Glutamatergic neuron (in vitro differentiated cells): ENCODE measurements at places on chromosomes 16 and 17. TPM values are rescaled to one million over a fixed set of nuclear protein-coding genes. Genes with fewer than 3 reads are reported as not detected.

The PLLP gene
- not detected for total RNA-seq

GRCh38 chr16:28822520-28823290 is at the start of gene ATXN2L:
ATXN2L (plus strand) TSS chr16:28822999; CDS start chr16:28823260, 261 bp downstream.
- peak within 1 kb of the TSS; percentile 31 for H3K27ac ChIP-seq
- peaks cover 18% of the 10 kb centered on the region for H3K4me1 ChIP-seq
- peak; percentile 94 for DNase-seq
- H3K27me3 ChIP-seq, result peaks cover 16% of the 10 kb centered on the region
- H3K4me3 ChIP-seq, result peak within 1 kb of the TSS; percentile 96

- H3K36me3 ChIP-seq, result no peaks in the 10 kb centered on the region
- peaks cover 17% of the 10 kb centered on the region for H3K4me1 ChIP-seq
- no peak for DNase-seq
- H3K27ac ChIP-seq, result peak overlapping the region; percentile 85
- H3K27me3 ChIP-seq, result peaks cover 14% of the 10 kb centered on the region
Observed at GRCh38 chr17:81831563-81831956, 1.5 kb downstream of the MCRIP1 start.

DNA sequence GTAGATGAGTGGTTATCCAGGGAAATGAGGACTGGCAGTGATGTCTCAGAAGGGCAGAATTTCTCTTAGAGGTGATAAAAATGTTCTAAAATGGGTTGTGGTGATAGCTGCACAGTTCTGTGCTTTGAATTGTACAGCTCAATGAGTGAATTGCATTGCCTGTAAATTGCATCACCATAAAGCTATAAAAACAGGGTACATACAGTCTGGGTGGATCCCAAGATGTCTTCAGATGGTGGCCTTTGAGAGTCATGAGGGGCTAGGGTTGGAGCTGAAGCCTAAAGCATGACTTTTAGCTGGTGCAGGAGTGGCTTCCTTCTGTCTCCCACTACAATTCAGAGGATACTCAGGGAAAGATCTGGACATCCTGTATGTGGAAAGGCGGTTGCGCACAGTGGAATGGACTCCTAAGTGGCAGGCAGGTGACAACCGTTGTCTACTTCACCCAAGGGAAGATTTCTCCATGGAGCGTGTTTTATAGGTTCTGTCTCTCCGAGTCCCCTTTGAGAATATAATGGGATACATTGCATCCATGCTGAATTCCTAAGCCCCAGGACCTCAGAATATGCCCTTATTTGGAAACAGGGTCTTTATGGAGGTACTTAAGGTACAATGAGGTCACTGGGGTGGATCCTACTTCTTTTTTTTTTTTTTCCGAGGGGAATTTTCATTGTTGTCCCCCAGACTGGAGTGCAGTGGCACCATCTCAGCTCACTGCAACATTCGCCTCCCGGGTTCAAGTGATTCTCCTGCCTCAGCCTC is 1.6 kb upstream of the IL32 start:
- no peak overlapping the region for H3K27ac ChIP-seq
- peaks cover 5% of the 10 kb centered on the region for H3K27me3 ChIP-seq
- no peaks in the 10 kb centered on the region for H3K36me3 ChIP-seq
- no peak for DNase-seq

- peaks cover 20% of the 10 kb centered on the region for H3K4me1 ChIP-seq
- no peak overlapping the region for H3K4me3 ChIP-seq
- no peaks in the 10 kb centered on the region for H3K27me3 ChIP-seq
- H3K36me3 ChIP-seq, result no peaks in the 10 kb centered on the region
Observed at GRCh38 chr17:42362245-42362961, 25.8 kb downstream of the STAT3 start.
